ENCODE measurements at places on chromosomes 5 and 9.
A peak's percentile ranks its signal among the peaks of the same experiment; 100 is the strongest.

GRCh38 chr9:27361492-27361891 is 64.5 kb upstream of the EQTN start:
- no peak for DNase-seq

DNA sequence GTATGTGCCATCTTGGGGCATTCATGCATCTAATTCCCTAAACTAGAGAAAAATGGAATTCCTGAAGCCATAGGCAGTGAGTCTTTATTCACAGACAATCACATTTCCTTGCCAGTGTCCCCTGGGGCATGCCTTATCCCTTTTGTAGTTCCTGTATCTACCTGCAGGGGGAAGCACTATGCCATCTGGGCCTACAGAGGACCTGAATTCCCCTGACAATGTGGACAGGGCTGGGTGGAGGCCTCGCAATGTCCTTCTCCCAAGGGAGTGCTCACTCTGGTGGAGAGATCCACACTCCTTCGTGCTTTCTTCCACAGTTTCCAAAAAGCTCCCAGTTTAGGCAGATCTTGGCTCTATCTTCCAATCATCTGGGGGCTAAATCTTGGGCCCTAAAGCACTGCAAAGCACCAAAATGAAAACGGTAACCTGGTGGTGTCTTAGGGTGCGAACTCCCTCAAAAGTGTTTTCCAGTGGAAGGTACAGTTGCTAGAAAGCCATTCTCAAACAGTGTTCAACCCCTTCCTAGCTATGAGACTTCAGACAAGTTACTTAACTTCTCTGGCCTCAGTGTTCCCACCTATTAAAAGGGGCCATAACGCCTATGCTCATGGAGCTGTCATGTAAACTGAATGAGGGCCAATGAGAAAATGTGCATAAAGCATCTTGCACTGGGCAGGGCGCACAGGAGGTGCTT is 17.5 kb downstream of the WHRN start:
- peak; percentile 61 for DNase-seq

DNA sequence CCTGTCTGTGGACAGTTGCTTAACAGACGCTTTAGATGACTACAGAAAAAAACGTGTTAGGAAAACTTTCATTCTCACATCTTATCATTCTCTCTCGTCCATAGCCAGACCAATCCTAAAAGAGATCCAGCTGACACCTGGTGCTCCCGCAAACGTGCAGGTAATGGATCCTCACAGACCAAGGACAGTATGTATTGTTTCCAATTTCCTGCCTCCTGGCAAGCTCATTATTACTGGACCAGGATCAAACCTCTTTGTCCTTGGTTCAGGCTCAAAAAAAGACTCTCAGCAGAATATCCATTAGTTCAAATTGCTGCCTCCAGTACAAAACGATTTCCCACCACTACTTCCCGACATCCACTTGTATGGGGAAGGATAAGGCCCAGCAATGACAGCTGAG is 62.4 kb downstream of the SERINC5 start:
- DNase-seq = no peak

DNA sequence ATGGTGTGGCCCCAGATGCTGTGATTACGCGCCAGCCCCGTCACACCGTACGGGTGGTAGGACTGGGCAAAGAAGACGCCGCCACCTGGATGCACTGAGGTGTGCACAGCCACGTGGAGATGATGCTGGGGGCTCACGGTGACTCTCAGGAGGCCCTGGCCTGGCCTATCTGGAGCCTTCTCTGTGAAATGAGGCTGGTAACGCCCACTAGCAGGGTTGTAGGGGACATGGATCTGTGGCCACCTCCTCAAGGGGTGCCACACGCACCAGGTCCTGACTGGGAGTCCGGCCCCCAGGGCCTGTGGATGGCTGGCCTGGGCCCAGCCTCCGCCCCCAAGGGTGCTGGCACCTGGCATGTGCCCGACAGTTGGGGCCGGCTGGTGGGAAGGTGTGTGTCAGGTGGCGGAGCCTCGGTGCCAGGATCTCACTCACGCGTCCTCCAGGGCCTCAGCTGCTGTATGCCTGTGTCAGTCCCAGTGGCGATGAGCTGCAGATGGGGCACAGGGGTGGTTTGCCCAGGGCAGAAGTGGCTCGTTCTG is 32.4 kb downstream of the NEK6 start:
- no peak for DNase-seq

- DNase-seq = no peak
Observed at GRCh38 chr9:131891598-131891997, 151.7 kb upstream of the RAPGEF1 start.

- no peak for DNase-seq
Observed at GRCh38 chr9:104970271-104970987, 42.5 kb upstream of the ABCA1 start.

DNA sequence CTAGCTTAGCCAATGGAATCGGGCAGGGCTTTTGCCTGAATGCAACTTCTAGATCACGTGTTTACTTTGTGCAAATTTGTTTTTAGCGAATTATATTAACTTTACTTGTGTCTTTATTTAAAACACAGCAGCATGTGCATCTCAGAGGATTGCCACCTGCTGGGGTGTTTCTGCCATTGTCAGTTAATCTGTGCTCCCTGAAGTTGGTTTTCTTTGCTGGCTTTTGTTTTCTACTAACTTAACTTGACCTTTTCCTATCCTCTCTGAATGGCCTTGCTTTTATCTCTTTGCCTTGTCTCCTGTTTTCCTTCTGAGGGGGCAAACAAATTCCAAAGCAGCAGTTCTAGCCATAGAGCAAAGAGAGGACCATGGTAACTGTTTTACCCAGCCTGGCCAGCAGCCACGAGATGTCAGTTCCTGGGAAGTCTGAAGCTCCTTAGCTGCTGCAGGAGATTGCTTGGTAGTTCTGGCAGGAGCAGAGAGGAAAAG is 67.6 kb downstream of the ARHGEF28 start:
- peak; percentile 29 for DNase-seq

- no peak for DNase-seq
Observed at GRCh38 chr5:67289763-67290521, 93.3 kb upstream of the CD180 start.

GRCh38 chr5:131530706-131531331 is 104.2 kb downstream of the RAPGEF6 start:
- DNase-seq = no peak

DNA sequence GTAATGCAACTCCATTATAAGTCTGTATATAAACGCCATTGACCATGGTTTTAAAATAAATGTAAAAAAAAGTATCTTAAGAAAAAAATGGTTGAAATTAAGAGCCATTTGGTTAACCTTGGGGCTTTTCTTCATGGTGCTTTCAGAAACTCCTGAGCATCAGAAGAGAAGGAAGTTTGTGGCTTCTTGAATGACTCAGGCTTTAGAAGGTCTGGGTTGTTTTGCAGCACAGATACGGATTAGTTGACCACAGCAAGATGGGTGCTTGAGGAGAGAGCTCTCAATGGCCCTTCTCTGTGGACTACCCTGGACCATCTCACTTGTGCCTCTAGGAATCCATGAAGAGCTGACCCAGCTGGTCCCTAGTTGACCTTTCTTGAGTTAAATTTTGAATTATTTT is 189.5 kb downstream of the TMEM38B start:
- DNase-seq = no peak

- DNase-seq = no peak
Observed at GRCh38 chr9:34501889-34502425, 20.8 kb downstream of the ENHO start.

DNA sequence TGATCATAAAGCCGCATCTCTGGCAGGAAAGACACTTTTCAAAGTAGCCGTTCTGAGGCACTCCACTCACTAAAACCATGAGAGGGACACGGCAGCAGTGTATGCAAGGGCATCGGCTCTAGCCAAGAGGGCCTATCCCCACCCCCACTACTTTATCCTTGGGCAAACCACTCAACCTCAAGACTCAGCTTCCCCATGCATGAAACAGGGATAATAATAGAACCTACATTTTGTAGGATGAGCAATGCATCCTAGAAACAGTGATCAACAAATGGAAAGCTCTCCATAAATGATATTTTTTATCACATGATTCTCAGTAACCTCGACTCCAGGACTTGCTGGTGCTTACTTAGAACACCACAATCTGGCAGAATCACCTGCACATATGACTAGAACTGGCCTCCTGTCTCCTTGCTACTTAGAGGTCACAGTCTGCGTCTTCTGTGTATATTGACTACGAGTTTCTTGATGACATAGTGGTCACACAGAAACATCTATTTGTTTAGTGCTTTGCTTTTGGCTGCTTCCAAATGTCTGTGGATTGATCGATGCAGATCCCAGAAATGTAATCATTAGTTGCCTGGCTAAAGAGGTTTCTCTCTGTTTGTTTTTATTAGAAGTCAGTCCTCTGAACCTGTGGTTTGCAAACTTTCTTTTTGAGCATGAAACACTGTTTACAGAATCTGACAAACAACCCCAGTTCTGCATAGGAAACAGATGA is 102.1 kb downstream of the LHFPL2 start:
- DNase-seq = no peak

- peak; percentile 7 for DNase-seq
Observed at GRCh38 chr5:165460911-165461310, 1955.5 kb downstream of the MAT2B start.

GRCh38 chr5:83375049-83375745 is 96.3 kb upstream of the VCAN start:
- DNase-seq = no peak

GRCh38 chr5:93601802-93602155 is 18.8 kb downstream of the NR2F1 start:
- no peak for DNase-seq

DNA sequence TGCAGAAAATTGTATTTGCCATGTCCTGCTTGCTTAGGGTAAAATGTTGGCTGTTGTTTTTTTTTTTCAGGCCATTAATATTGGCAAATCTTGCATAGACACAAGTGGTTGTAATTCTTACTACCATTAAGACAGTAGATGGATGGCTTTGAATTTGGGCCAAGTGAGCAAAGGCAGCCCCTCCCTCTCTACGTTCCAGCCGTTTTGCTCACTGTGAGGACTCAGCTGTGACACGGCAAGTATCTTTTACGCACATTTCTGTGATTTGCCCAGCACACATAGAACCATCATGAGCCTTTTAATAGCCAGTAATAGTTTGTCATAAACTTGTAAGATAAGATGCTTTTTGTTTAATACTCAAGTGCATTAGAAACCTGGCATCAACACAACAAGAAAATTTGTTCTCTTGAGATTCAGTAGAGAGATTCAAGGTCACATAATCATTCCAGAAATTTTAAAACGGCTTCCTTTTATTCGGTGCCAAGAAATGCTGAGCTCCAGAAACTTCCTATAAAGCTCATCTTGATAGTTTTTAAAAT is 205.2 kb upstream of the ADCY2 start:
- peak; percentile 73 for DNase-seq

- DNase-seq = no peak
Observed at GRCh38 chr5:58860680-58861079, 277.8 kb downstream of the RAB3C start.

DNA sequence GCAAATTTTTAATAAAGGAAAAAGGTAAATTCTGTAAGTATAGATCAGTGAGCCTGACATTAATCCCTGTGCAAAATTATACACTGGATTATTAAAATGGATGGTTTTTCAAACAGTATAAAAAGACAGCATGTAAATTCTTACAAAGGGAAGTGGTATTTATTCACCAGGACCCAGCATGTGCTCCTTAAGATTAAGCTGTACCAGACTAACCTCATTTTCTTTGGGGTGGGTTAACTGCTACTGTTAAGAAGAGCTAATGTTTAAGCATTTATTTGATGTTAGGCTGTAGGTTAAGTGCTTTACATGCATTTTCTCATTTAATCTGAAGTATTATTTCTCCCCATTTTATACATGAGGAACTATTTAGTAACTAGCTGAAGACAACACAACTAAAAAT is 60.3 kb upstream of the RFX3 start:
- no peak for DNase-seq

- DNase-seq = peak; percentile 76
Observed at GRCh38 chr5:142015781-142016533, 3.1 kb upstream of the GNPDA1 start.

GRCh38 chr9:137009217-137009616 is 12.8 kb upstream of the CLIC3 start:
- DNase-seq = no peak

DNA sequence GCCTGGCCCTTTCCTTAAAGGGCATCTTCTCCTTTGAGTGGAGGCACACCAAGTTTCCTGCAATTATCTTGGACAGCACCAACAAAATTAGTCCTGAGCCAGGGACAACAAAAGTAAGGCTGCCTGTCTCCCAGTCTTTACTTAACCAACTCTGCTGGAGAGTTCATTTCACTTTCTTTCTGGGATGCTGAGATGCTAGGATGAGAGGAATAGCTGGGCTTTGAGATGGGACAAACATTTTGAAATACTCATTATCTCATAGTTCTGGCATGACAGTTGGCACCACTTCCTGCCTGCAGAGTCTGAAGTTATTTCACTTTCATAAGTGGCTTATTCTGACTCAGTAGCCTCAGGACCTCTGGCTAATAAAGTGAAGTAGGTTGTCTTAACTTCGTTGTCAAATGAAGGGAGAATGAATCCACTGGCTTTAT is 157.0 kb downstream of the C9orf152 start:
- peak; percentile 96 for DNase-seq

GRCh38 chr9:115599898-115600297 is 481.9 kb upstream of the TNC start:
- no peak for DNase-seq

GRCh38 chr9:121399883-121400607 is 30.0 kb upstream of the STOM start:
- DNase-seq = peak; percentile 87

- peak; percentile 27 for DNase-seq
Observed at GRCh38 chr9:13279284-13280141, at the start of gene MPDZ. Gene MPDZ (minus strand): TSS chr9:13279692. CDS start chr9:13250315, 29,377 bp downstream.

- DNase-seq = no peak
Observed at GRCh38 chr5:139131062-139131461, 67.1 kb downstream of the SIL1 start.

DNA sequence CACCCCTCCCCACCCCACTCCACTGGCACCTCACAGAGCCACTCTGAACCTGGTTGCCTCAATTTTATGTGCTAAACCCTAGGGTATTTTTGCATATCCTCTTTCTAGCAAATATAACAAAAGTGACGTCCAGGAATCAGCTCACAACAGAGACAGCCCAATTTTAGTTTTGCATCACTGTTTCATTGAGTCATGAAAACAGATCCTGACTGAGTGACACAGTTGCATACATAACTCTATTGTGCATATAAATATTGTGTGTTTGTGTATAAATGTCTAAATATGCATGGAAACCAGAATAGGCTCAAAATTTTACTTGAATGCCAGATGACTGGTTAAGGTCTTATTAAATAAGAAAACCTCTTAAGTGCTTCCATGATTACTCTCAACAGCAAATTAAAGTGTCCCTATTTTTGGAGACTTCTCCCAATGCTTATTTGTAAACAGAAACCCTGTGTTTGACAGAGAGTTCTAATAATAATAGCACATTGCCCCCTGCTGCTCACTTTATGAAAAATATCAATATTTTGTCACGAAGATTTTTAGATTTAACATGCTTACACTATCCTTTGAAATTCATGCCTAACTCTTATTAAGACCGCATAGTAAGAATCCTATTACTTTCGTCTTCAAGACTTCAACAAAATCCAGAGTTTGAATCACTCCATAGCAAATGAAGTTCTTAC is 75.5 kb upstream of the PRRC1 start:
- DNase-seq = peak; percentile 7

GRCh38 chr5:111517853-111518501 is 5.6 kb upstream of the STARD4 start:
- DNase-seq = no peak

- no peak for DNase-seq
Observed at GRCh38 chr5:73810429-73810828, 184.4 kb downstream of the ARHGEF28 start.

GRCh38 chr5:173490681-173491080 is 125.8 kb downstream of the BOD1 start:
- no peak for DNase-seq

GRCh38 chr5:35010676-35011075 is 37.1 kb downstream of the AGXT2 start:
- DNase-seq = no peak

GRCh38 chr5:40871177-40871576 is 30.0 kb downstream of the CARD6 start:
- DNase-seq = peak; percentile 27
